ENCODE measurements at places on chromosomes 5 and 9. TPM values are rescaled to one million over a fixed set of nuclear protein-coding genes. Genes with fewer than 3 reads are reported as not detected.

INSL4 gene
- total RNA-seq: not detected

ENTPD8 gene
- 0.10 TPM for total RNA-seq

CARTPT gene
- total RNA-seq: not detected

EDIL3 gene
- total RNA-seq: 19.3 TPM

KIAA0825 gene
- 13.4 TPM for total RNA-seq

SPINK13 gene
- not detected for total RNA-seq

PFN3 gene
- not detected for total RNA-seq

ARL14EPL gene
- total RNA-seq: not detected

HTR4 gene
- total RNA-seq: not detected

DNA sequence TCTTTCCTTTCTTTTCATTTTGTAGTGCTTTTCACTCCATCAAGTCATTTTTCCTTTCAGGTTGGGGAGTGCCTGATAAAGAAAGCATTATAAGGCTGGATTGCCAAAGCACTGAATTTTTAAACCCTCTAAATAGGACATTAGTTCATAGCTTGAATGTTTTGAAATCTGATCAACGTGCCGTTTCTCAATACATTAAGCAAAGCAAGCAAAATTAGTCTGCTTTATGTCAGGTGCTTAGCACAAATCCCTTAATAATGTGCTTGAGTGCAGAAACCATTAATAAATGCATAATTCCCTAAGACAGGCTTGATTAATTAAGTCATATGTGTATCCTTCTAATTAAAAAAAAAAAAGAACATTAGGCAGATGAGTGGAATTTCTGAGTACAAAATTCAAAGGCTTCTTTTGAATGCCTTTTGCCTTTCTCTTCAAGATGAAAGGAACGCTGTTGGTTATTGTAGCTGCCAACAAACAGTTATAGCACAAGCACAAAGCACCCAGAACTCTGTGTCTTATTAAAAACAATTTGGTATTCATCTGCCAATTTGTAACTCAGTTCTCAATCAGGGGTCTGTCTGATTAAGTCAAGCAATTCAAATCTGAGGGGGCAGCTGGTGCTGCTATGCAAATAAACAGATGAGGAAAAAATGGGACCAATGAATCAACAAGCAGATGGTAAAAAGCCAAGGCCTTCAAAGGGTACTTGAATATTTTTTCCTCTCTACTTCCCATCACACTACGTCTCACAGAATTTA lies 233.7 kb downstream of the TLE1 start:
- DNase-seq: no peak

DNA sequence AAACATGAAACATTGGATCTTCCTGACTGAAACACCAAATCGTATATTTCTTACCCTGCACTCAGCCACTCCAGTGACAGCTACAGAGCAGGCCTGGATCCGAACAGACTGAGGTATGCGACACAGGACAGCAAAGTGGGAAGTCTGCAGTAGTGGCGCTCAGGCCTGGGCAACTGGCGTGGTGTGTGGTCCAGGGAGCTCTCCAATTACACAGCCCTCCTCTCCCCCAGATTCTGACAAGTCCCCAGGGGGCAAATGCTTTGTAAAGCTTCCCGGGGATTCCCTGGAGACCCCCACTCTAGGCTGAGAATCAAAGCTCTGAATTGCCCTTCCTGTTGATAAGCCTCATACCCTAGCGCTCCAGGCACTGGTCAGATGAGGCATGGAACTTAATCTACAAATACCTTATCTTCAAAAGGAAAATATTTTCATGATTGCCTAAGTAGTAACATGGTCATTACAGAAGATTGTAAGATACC lies 104.8 kb upstream of the ERCC6L2 start:
- no peak for DNase-seq

DNA sequence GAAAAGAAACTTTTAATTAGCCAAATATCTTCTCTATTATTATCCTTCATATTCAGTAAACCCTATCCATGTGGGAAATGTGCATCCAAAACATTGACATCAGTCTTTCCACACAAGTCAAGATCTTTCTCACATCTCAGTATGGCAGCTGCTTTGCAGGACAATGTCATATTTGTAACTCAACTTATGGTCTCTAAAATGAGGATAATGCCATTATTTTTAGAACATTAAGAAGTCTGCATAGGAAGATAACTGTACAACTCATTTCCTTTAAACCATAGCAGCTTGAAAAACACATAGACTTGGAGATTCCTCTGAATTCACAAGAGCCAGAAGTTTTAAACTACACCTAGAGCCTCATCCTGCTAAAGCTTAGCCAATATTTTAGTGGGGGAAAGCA lies 43.7 kb downstream of the MCTP1 start:
- DNase-seq: no peak

- DNase-seq: no peak
Measured at GRCh38 chr5:137592317-137592716, 93.2 kb upstream of the SPOCK1 start.

- DNase-seq: no peak
Measured at GRCh38 chr5:170097934-170098333, 7.8 kb upstream of the FOXI1 start.

DNA sequence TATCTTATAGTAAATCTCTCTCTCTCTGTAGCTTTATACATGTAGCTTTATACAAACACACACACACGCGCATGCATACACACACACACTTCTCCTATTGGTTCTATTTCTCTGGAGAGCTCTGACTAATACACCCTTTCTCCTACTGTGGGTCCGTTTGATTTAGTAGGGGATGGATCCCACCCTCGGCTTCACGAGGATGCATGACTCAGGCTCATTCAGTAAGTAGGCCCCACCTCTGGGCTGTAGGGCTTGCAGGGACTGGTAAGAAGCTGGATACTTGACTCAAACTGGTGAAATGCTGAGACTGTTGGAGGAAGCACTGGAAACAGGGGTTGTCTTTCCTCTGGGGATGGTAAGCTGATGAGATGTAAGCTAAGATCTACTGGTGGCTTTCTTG lies 98.7 kb downstream of the SLC24A2 start:
- no peak for DNase-seq

- DNase-seq: no peak
Measured at GRCh38 chr5:174424219-174425053, 299.9 kb upstream of the MSX2 start.

- DNase-seq: no peak
Measured at GRCh38 chr9:84277646-84278045, 62.9 kb downstream of the SLC28A3 start.

- DNase-seq: no peak
Measured at GRCh38 chr9:27432308-27432707, 91.8 kb upstream of the IFNK start.

DNA sequence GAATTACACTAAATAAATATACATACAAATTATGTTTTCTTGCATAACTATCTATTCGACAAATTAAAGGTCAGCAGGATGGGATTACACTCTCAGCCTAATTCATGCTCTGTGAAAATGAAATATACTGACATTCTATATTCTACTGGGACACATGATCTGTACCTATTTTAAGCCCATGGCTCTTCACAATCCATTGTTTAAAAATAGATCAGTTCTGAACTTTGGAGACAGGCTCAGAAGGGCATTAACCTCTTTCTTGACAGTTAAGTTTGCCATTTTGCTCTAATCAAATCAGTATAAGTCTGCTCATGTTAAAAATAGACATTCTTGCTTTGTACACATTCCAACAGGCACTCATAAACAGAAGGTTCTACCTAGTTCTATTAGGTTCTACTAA lies 361.2 kb downstream of the HCN1 start:
- DNase-seq: no peak

GRCh38 chr5:171093598-171093997 lies 215.4 kb upstream of the TLX3 start:
- DNase-seq: no peak

DNA sequence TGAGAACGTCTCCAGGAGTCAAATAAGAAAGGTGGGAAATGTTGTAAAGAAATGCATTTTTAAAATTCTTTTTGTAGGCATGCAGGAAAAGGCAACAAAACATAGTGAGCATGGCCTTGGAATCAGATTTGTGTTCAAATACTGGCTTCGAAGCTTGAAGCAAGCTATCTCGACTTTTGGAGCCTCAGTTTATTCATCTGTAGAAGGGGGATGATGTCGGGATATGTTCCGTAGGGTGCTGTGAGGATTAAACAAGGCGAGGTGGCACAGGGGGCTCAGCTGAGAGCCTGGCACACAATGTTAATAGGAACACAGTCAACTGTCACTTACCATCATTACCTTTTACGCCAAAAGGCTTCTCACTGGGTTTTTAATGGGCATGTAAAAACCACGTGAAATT lies 4.8 kb downstream of the ADAMTS2 start:
- no peak for DNase-seq

GRCh38 chr5:36874465-36874864 lies 2.1 kb upstream of the NIPBL start:
- peak; percentile 11 for DNase-seq

DNA sequence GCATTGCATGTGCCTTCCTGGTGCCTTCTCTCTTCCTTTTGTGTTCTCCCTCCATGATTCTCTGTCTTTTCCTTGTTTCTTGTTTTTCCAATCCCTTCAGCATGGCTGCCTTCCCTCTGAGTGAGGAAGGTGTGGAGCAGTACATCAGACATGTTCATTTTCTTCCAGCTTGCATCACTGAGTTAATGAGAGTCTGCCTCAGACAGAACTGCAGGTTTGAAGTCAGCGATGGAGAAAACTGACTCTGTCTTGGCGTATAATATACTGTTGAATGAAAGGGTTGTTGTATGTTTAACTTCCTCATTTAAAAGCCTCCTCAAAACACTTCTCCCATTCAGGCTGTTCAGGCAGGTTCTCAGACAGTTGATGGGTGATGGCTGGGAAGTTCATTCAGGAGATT lies 129.3 kb downstream of the KDM4C start:
- no peak for DNase-seq

DNA sequence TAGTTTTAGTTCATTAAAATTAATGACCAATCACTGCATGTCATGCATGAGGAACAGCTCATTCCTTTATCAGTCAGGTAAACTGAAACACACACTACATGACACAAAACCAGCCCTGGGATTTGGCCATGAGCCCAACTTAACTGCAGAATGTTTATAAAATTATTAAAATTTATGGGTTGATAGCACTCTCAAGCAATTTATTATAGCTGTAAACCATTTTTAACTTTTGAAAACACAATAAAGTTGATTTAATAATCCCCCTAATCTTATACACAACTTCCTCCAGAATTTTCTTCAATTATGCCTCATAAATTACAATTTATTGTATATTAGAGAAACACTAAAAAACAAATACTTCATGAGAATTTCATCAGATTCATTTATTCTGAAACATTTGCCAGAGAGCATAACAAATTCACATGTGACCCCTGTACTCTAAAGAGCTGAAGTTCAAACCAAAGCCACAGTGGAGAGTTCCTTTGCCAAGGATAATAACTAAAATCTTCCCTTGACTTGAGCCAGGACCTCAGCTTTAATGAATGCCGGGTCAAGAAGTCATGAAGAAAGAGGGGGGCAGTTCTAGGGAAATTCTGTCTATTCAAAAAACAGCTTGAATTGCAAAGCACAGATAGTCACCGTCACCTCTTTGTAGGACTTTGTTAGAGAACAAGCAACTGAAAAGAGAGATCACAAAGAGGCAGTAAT lies 763.7 kb upstream of the GRAMD2B start:
- DNase-seq: peak; percentile 67
